ENCODE measurements at places on chromosomes 5 and 9.

DNA sequence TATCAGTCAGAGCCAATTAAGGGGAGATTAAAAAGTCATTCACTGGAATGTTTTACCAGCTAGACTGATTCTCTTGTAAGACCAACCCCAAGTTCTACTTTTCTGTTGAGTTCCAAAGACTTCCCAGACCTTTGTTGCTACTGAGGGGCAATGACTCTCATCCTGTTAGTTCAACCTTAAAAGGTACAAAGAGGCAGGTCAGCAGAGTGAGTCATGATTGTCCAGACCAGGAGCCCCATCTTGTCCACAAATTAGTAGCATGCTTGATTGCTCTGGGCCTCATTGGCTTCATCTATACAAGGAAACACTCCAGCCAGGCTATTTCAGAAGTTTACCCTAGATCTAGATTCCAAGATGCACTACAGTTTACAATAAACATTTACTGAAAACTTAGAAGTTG, 79.9 kb upstream of the IL7R start:
- DNase-seq = no peak

DNA sequence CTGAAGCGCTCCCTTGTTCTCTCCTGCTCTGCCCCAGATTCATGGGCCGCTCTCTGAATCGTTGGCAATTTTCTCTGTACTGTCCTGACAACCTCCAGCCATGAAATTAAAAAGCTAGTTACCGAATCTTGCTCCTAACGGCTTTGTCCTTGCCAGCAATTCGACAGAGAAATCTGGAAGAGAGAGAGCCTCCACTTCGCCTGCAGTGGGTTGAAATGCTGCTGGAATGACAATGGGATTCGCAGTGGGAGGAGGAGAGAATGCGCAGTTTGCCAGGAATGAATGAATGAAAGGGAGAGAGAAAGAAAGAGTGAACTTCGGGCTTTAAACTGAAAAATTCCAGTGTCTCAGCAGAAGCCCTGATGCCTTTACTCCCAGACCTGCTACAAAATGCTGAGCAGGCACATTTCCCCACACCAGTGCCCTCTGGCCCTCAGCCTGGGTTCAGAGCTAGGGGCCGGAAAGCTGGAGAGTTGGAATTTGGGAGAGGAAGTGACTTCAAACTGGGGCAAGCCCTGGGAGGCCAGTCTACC, 11.5 kb upstream of the BOD1 start:
- no peak for DNase-seq

DNA sequence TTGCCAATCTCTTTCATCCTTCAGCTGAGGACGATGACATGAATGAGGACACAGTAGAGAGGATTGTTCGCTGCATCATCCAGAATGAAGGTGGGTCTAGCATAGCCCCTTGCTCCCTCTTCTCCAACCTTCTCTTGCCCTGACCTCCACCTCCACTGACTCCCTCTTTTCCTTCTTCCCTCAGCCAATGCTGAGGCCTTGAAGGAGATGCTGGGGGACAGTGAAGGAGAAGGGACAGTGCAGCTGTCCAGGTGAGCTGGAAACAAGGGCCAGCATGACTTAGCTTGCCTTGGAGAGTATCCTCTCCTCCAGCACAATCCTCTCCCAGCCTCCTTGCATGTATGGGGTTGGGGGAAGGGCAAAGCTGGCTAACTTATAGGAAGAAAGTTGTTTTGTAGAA, 2.0 kb downstream of the RELL2 start:
- DNase-seq = no peak

GRCh38 chr5:135085936-135086725, 52.1 kb upstream of the PITX1 start:
- DNase-seq = no peak

GRCh38 chr9:18824095-18824666, 208.8 kb downstream of the SAXO1 start:
- DNase-seq = no peak

GRCh38 chr5:128341056-128341455, 197.0 kb downstream of the FBN2 start:
- no peak for DNase-seq

DNA sequence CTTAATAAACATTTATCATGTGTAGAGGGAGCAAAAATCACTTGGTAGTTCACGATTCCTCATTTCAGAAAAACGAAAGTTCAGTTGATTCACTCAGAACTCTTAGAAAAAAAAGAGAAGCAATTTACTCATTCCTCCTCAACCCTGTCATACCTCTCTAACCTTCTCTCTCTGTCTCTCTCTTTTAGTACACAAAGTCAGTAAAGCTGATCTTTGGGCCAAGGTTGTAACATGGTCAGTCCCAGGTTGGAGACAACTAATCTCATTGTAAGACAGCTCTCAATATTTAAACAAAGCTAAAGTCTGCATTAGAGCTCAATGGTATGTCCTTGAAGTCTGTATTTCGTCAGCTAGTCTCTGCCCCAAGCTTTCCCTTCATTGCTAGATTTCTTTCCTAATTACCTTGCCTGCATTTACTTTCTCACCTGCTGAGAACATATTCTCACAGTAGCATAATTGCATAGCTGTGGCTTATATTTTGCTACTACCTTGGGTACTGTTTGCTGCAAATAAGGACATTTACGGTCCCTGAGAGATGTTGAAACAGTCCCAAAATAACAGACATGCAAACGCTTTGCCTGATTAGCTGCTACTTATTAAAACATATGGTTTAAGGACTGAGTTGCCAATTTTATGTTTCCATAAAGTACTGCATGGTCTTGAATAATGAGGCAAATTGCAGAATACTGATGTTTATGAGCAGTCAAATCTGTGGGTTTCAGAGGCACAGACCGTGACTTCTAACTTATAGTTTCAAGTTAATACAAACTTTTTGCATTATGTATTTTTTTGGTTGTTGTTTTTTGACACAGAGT, 138.3 kb downstream of the GPBP1 start:
- DNase-seq = no peak

- no peak for DNase-seq
Observed at GRCh38 chr5:141135030-141135717, at the start of gene PCDHB5. Gene PCDHB5, plus strand, starts transcription at chr5:141135206. Its CDS starts 229 bp downstream, at chr5:141135435.

DNA sequence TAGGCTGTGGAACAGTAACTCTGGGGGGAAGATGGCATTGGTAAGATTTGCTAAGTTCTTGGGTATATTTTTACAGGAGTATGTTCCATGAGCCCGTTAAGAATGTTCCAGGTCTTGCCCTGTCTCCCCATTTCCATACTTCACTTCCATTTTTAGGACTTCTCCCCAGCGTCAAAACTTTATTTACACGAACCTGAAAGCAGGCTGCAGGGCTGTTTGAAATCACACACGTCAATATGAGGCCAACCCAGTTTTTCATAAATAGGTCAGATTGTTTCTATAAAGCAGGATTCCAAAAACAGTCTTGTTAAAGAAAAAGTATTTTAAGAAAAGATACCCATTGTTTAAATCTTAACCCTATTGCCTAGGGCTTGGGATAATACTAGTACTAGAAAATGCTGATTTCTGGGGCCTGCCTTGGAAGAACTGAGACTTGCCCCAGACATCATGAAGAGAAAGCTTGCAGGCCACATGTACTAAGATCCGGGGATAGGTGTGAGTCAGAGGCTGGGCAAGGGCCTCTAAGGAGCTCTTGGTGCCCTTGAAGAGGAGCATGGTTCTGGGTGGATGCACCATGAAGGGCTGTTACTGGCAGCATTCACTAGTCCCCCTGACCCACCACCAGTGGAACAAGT, 24.2 kb downstream of the TRIO start:
- no peak for DNase-seq

GRCh38 chr9:110954822-110955291, 83.4 kb downstream of the LPAR1 start:
- no peak for DNase-seq

GRCh38 chr5:151071848-151072629, 8.8 kb downstream of the TNIP1 start:
- no peak for DNase-seq

- DNase-seq = no peak
Observed at GRCh38 chr9:99762470-99762869, 59.2 kb upstream of the NR4A3 start.

DNA sequence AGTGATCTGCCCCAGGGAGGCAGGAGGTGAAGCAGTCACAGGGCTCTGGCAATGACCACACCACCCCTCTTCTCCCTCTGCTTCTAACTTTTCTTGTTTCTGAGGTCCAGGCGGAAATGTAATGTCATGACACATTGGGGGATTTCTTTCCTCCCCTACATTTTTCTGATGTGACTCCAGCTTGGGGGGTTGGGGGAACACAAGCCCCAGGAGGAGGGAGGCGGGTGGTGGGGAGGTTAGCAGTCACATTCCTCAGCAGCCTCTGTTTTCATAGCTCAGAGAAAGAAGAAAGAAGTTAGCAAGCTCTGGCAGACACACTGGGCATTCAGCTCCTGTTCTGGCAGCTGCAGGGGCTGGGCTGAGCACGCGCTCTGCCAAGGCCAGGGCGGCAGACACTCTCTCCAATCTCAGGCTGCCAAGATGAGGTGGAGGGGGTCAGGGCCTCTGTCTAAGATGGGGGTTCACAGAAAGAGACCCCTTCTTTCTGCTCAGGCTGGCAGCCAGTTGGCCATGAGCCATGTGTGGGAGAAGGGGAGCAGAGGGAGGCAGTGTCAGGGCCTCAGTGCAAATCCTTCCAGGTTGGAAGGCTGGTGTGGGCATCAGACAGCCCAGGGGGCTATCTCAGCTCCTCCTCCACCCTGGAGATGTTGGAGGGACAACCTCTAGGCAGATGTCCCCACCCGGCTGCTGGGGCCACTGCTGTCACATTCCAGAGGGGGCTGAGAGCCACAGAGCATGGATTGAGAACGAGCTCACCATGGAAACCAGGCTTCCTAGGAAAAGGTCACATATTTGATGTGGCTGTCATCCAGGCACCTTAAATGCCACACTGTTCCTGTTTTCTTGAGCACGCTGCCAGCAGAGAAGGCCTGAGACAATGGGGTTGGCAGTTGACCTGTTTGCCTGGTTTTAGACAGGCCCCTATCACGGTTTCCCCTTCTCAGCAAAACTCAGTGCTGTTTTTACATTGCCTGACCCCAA, 20.1 kb upstream of the PFDN1 start:
- no peak for DNase-seq

DNA sequence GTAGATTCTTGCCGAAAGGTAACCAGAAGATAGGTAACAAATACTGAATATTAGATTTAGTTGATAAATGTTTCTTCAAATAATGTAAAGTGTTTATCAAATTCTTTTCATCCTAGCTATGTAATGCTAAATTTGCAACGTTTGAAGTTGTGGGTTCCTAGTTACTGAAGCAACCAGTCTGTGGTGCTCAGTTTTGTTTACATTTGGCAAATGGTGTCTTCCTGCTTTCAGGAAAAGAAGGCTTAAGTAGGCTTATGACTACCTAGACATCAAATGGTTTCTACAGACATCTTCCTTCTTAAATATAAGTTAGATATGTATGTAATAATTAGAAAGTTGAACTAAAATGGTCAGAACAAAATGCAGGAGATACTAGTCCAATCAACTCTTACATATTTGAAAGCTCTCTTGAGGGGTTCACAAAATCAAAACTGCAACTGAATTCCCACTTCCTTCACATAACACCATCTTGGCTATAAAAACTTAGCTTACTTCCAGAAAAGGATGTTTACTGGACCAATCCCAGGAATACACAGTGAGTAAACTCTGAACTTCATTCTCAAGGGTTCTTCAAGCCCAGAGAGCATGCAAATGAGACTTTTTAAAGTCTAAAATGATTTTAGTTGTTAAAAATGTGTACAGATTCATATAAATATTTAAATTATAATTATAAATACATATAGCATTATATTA, 125.7 kb upstream of the ITGA1 start:
- no peak for DNase-seq

GRCh38 chr5:74864823-74865222, 1.4 kb downstream of the FAM169A start:
- no peak for DNase-seq
